ENCODE measurements at places on chromosomes 6 and 20.

DNA sequence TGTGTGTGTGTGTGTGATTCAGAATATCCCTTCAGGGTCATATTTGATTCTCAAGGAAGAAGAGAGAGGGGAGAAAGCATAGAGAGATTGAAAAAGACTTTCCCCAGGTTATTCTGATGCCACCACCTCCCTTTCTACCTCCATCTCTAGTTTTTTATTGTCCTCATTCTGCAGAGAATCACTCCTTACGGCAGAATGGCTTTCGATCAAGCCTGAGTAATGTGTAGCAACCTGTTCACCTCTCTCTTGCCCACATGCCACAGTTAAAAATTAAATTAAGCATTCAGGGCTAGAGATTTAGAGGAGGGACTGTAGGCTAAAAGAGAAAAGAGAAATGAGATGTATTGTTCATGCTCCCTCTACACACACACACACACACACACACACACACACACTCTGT, 18.1 kb downstream of the KLHL32 start:
- DNase-seq: no peak

DNA sequence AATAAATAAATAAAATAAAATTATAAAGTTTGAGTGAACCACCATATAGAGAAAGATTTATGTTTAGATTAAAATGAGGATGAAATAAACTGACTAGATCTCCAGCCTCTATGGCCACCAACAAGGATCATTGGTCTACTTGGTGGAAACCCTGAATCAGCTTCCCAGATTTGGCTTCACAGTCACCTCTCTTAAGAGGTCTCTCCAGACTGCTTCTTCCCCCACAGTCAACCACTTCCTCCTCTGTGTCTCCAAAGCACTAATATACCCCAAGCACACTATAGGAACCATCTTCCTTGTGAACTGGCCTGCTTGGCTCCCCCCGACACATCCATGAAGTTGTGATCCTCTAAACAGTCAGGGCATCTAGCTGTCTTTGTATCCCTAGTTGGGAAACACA, 529.6 kb upstream of the RNF217 start:
- DNase-seq: no peak

DNA sequence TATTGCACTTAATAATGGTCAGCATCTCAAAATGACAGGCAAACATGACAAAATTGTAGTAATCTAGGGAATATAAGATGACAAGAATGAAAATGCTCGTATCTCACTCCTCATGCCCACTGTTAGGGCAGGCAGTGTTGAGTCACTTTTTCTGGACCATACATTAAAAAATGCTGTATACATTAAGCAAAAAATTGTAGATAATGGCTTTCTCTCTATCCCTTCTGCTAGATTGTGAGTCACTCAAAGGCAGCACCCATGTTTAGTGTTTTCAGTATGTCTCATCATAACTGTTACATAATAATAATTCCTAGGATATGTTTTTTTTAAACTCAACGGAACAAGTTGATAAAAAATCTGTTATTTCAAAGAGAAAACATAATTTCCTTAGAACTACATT, 199.3 kb downstream of the TENT5A start:
- DNase-seq: no peak

GRCh38 chr6:20687494-20687893, 153.2 kb downstream of the CDKAL1 start:
- DNase-seq: peak; percentile 41

DNA sequence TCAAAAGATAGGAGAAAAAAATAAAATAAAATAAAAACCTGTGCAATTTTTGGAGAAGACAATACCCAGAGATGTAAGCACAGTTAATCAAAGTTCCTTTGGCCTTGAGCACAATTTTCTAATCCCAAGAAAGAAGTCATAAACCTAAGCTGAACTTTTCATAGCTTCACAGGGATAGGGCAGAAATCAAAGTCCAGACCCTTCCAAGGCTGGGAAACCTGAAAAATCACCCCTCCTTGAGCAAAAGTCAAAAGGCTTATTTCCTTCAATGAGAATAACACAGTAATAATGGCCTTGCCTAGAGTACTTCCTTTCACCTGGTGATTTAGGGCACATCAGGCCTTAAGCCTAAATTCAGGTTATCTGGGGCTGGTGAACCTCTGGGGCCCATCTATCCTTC, 415.0 kb upstream of the BTBD3 start:
- no peak for DNase-seq

DNA sequence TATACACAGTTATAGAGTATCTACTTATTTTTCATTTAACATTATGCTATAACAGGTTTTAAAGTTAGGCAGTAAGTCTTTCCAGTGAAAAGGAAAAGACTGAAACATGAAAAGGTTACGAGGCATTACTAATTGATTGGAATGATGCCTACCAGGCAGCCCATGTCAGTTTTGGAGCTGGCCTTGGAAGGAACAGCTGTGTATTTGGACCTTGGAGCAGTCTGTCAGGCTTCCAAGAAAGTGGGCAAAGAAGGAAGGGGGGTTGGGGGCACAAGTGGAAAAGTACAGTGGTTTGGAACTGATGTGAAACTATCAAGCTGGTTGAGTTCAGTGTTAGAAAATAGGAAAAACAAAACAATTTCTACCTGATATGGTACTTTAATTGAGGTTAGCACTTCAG, 41.7 kb downstream of the SLC16A10 start:
- peak; percentile 40 for DNase-seq

- DNase-seq: no peak
Measured at GRCh38 chr20:58542411-58543095, 27.4 kb upstream of the APCDD1L start.

- DNase-seq: peak; percentile 46
Measured at GRCh38 chr20:7094438-7094997, 327.0 kb downstream of the BMP2 start.

DNA sequence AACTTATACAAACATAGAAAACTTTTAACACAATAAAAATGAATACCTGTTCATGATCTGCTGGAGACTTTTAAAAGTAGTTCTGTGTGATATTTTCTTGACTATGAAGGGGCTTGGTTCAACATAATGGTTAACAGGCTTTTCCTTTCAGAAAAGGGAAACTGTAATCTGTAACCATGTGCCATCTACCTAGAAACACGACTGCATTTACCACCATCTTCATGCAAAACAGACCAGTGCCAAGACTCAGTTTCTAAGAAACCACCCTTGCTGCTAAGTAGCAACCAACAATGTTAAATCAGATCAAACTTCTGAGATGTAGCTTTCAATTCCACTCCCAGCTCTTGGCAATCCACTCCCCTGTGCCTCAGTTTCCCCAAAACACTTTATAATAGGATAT, 15.7 kb downstream of the STAU1 start:
- no peak for DNase-seq

- DNase-seq: no peak
Measured at GRCh38 chr6:93964321-93964720, 545.0 kb upstream of the EPHA7 start.

DNA sequence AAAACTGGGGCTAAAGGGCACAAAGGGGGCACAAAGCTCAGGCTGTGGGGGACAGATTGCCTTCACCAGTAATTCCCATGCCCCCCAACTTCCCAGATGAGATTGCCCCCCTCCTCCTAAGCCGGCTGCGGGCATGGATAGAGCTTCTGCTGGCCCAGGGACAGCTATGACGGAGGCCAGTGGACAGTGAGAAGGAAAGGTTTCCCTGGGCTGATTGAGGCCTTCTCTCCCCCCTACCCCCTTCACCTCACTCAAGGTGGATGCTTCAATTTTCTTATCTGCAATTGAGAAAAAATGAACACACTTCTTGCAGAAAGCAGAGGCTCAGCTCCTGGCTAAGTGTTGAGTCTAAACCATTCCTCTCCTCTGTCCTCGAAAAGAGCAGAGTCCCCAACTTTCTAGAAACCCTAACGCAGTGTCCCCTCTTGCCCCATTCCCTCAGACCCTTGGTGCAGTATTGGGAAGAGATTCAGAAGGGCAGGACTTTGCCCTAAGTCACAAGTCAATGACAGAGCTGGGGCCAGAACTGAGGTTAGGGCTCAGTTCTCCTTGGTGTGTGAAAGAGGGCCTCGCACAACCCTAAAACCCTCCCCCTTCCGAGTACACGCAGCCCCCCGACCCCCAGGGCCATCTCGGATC, 808 bp downstream of the SDC4 start:
- no peak for DNase-seq

- no peak for DNase-seq
Measured at GRCh38 chr6:32081168-32081990, 27.8 kb downstream of the TNXB start.

DNA sequence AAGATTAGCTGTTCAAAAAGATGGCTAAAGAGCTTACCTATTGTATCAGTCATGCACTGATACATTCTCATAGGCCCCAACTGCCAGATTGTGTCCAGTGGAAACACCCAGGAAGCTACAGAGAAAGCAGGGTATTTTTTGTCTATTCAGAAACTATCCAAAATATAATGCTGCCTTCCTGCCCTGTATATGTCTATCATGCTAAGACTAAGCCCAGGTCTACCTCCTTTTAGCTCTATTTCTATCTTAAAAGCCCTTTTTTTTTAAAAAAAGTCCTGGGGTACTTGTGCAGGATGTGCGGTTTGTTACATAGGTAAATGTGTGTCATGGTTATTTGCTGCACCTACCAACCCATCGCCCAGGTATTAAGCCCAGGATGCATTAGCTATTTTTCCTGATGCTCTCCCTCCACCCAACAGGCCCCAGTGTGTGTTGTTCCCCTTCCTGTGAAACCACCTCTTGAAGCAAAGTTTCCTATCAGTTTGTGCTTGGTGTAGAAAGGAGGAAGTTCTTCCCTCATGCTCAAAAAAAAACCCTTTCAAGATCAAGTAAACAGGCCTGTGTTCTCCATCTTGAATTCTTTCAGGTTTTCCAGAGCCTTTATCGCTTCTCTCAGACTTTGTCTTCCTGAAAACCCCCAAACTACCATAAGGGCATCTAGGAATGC, 514 bp downstream of the DEFB129 start:
- DNase-seq: no peak

GRCh38 chr6:166712286-166713228, 85.5 kb upstream of the RPS6KA2 start:
- no peak for DNase-seq

GRCh38 chr6:138681627-138682026, 91.9 kb upstream of the CCDC28A start:
- no peak for DNase-seq

- DNase-seq: no peak
Measured at GRCh38 chr20:51094221-51094620, 71.3 kb upstream of the KCNG1 start.

DNA sequence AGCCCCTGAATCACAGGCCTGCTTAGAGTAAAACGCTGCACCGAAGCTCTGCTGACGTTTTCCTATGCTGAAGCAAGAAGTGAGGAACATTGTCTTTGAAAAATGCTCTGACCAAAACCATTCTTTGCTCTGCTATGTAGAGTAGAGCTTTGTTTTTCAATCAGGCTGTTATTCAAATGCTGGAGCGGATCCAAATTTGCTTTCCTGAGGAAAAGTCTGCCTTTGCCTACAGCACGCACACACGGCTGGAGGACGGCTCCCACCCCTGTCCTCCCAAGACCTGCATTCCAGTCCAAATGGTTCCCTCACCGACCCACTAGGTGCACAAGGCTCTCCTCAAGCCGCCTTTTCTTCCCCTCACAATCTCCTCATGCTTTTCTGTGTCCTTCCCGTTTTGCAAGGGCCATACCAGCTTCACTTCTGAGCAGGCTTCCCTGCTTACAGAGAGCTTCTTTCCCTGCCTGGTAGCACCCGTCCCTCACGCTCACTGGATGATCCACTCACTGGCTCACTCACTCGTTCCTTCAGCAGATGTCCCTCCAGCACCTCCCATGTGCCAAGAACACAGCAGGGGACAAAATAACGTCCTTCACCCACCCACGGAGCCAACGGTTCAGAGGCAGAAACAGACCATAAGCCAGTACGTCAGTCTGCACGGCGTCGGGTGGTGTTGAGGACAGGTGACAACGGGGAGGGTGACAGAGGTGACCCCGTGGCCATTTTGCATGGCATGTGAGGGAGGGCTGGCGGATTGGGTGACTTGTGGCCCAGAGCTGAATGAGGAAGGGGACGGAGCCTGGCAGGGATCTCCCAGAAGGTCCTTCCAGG, 137.9 kb upstream of the NEDD9 start:
- DNase-seq: no peak

DNA sequence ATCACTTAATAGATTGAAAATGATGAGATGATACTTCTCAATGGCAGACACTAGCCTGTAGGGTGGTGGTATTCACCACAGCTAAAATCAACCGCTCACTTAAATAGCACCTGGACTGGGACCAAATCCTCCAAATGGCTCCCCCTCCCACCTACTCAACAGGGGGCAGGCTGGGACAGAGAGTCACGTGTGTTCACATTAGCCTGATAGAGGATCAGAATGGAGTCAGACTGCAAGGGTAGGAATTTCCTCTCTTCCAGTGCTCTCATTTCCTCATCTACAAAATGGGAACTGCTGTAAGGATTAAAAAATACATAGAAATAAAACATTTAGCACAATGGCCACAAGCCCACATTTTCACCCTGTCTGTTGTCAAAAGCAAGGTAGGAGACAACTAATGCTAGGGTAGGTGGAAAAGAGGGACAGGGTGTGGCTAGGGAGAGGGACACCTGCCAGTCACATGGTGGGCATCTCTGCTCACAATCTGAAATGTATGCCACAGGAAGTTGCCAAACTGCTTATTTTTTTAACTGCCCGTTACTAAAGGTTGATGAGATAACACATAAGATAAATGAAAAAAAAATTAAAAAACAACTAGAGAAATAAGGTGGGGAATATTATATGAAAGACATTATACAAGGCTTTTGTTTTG, 55.3 kb downstream of the BACH2 start:
- DNase-seq: no peak

GRCh38 chr6:123925350-123925749, 121.7 kb downstream of the NKAIN2 start:
- DNase-seq: no peak

GRCh38 chr6:153131037-153131981, at the start of gene RGS17:
TSS of gene RGS17 (minus strand) at chr6:153131282. CDS start at chr6:153044018, 87,264 bp downstream.
- DNase-seq: peak; percentile 46

DNA sequence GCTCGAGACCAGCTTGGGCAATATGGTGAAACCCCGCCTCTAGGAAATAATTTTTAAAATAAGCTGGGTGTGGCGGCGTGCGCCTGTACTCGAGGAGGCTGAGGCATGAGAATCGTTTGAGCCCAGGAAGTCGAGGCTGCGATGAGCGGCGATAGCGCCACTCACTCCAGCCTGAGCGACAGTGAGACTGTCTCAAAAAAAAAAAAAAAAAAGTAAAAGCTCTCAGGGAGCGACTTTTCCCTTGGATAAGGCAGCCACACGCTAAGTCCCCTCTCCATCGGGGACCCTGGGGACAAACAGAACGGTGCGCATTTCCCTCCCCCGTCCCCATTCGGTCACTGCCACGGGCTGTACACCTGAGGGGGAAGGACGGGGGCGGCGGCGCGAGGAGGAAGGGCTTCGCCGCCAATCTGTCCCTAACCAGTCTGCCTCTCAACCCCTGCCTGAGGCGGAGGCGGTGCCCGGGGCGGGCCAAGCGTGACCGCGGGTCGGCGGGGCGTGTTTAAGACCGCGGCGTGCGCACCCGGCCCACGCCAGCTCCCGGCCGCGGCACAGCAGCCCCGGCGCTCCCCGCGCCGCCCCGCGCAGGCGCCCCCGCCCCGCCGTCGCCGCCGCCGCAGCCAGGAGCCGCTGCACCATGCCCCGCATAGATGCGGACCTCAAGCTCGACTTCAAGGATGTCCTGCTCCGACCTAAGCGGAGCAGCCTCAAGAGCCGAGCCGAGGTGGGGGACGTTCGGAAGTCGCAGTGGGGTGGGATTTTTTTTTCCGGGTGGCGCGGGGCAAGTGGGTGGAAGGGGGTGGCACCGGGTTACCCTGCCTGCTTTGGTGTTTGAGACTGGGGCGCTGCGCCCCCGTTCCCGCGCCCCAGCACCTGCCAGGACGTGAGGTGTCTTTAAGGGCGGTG, at the start of gene GMPR:
GMPR (plus strand) TSS at position 531 of the 906 bp plus-strand sequence; CDS start at position 638, 107 bp downstream.
- no peak for DNase-seq
